ENCODE measurements at places on chromosomes 3 and 15.

DNA sequence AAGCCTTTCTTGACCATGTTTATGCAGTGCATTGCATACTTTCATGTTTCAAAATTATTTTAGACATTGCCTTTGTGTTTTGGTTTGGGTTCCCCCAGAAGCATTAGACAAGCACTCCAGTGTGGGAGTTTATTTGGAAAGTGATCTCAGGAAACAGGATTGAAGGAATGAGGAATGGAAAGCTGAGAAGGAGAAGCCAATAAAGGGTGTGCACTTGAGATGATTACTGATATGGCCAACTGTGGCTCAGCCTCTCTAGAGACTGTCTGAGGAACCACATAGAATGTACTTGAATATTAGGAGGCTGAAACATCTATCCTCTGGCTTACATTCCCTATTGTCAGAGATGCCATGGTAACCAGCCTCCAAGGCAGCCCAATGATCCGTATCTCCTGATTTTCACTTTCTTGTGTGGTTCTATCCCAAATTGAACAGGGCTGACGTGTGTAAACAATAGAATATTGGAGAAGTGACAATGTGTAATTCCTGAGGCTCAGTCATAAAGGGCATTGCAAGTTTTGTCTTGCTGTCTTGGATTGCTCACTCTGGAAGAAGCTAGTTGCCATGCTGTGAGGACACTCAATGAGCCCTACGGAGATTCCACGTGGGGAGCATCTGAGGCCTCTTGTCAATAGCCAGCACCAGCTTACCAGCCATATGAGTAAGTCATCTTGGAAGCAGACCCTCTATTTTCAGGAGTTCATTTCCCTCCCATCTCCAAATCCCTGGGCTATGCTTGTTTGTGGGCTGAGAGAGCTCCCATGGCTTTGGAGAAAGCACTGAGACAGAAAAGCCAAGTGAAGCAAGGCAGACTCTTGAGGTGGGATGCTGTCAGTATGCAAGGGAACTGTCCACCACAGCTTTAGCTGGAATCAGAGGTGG is 84.7 kb downstream of the SCN11A start:
- no peak for DNase-seq

GRCh38 chr3:144200004-144200403 is 228.4 kb downstream of the DIPK2A start:
- DNase-seq, result no peak

DNA sequence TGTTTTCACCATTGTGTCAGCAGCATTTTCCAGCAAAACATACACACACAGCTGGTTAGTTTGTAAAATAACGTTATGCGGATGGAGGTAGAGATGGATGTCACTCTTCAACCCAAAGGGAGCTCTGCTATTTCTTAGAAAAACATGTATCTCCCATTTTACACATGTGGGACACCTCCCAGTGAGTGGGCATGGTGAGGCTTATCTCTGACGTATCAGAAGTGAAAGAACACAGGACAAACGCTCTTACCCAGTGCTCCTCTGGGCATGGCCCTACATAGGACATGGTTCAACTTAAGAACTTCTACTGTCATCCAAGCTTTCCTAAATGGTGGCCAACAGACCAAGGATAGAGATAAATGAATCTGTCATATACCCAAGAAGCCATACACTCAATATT is 2.1 kb downstream of the FAM240A start:
- no peak for DNase-seq

GRCh38 chr3:66464512-66464894 is 36.3 kb downstream of the LRIG1 start:
- DNase-seq, result no peak

All from NCI-H1105 treated with DMSO at 0.1 percent for 48 hours (cell line).